Activated naive CD4-positive, alpha-beta T cell treated with anti-CD3 and anti-CD28 coated beads, Interleukin-2, amount 50 U/mL, for 16 hours (primary cell): ENCODE measurements at places on chromosomes 16 and 17.
A peak's percentile ranks its signal among the peaks of the same experiment; 100 is the strongest.

GRCh38 chr17:39151943-39152818 is 744 bp upstream of the PLXDC1 start:
- DNase-seq, result peak; percentile 37

DNA sequence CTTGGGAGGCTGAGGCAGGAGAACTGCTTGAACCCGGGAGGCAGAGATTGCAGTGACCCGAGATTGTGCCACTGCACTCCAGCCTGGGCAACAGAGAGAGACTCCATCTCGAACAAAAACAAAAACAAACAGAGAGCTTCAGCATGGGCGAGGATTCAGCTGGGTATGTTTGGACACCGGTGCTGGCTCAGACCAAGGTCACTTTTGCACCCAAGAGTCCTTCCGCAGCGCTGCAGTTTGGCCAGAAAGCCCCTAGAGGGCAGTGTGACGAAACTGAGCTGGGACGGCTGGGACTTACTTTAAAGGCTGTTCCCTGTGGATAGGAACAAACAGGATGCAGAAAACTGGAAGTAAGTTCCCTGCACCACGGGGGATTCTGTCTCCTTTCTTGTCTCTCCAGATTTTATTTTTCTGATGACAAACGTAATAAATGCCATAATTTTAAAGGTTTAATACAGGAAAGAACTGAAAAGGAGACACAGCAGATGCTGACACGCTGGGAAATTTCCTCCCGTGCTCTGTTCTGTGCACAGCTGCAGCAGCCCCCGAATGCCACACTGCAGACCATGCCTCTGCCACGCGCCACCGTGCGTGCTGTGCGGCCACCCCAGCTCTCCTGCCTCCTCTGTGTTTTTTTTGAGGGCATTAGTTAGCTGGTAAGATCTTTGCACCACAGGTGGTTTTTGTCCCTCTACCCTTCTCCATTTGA is 25.2 kb upstream of the USP36 start:
- peak; percentile 54 for DNase-seq

GRCh38 chr17:42347198-42347597 is 41.0 kb downstream of the STAT3 start:
- DNase-seq, result no peak

DNA sequence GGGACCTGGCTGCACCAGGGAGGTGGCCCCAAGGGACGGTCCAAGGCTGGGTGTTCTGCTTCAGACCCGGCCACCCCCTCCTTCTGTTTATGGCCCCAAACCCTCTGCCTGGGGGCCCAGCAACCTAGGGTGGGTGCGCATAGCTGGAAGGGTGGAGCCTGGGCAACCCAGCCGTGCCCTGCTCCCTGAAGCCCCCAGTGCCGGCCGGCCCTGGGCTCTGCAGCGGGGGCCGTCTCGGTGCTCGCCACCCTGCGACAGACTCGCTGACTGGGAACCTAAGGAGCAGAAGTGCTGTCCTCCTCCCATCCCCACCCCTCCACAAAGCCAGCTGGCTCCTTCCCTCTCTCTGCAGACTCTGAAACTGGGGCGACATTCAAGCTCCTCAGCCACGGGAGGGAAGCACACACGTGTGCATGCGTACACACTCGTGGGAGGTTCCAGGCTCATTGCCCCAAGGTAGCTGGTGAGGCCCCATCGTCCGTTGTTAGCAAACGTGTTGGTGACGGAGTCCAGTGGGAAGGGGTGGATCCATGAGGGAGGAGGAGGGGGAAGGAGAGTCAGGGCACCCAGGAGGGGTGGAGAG is 43.4 kb downstream of the ENGASE start:
- DNase-seq, result no peak

DNA sequence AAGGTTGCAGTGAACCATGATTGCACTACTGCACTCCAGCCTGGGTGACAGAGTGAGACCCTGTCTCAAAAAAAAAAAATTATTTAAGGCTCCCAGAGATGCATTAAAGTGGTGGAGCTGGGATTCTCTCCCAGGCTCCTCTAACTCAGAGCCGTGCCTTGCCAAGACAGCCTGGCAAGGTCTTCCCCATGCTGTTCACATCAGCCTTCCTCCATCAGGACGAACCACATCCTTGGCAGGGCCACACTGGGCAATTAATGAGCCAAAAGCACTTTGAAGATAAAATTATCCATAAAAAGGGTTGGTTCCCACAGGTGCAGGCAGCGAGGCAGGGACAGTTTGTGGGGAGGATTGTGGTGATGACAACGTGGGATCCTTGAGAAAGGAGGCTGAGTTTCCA is 19.8 kb upstream of the BBS2 start:
- no peak for DNase-seq

DNA sequence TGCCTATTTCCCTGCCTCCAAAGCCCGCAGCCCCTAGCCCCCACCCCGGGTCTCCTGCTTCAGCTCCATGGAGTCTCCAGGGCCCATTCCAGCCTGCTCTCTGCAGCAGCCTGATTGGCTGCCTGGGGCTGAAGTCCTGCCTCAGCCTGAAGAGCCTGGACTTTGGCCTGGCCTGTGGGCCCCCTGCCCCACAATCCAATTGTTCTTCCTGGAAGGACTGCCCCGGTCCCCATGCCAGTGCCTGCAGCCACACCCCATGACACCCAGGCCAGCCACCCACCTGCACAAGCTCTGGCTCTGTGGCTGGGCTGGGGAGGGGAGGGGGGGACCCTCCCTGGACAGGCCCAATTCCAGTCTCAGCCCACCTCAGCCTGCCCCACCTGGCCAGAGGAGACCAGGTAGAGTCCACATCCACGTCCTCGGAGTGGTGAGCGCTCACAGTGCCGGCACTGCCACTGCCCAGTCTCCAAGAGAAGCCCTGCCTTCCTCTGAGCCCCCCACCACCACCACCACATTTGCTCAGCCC is 12.3 kb downstream of the ENPP7 start:
- DNase-seq, result no peak

DNA sequence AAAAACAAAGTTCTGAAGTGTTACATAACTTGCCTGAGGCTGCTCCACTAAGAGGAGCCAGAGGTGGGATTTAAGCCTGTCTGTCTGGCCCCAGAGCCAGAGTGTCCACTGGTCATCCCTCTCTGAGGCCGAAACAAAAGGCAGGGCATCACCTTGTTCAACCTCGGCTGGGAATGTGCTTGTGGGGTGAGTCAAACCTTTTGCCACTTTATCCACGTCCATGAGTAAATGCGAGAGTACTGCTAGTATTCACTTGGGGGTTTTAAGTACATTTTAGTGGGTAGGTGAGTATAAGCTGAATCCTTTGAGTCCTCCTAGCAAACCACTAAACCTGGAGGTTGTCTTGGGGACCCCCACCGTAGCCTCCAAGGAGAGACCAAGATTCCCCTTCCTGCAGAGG is 103.5 kb downstream of the STX8 start:
- DNase-seq, result no peak
